ENCODE measurements at places on chromosomes 2 and 18.

DNA sequence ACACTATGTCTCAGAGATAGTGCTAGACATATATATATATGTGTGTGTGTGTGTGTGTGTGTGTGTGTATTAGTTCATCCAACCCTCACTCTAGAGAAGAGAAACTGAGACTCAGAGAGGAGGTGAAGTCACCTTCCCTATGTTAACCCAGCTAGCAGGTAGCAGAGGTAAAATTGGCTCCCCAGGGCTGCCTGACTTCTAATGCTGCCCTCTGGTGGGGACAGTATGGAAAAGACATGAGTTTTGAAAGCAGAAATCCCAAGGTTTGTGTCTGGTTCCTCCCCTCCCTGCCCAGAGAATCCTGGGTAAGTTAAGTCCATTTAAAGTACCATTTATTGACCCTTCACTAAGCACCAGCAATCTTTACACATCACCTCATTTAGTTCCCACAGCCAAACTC, 137.7 kb downstream of the THNSL2 start:
- DNase-seq, result no peak

DNA sequence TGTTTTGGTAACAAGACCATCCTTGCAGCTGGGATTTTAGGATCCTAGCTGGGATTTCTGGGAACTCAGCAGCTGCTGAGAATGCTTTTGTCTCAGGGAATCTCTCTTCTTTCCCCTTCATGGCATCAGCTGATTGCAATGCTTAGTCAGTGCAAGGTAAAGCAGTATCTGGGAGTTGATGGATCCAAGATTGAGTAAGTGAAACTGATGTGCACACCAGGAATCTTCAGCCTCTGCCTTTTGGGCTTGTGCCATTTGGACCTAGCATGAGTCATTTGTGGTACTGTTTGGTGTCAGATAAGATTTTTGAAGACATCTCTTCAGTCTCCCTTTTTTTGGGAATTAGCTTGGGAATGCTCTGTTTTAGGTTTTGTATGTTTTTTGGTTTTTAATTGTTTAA, 363.3 kb upstream of the TFPI start:
- no peak for DNase-seq

GRCh38 chr18:36364911-36365624, 67.6 kb downstream of the FHOD3 start:
- no peak for DNase-seq

- no peak for DNase-seq
These were observed 37.0 kb downstream of the LBH start for GRCh38 chr2:30268296-30268871.

All from neuronal stem cell (in vitro differentiated cells).